ENCODE measurements at places on chromosomes 12 and 14.

DNA sequence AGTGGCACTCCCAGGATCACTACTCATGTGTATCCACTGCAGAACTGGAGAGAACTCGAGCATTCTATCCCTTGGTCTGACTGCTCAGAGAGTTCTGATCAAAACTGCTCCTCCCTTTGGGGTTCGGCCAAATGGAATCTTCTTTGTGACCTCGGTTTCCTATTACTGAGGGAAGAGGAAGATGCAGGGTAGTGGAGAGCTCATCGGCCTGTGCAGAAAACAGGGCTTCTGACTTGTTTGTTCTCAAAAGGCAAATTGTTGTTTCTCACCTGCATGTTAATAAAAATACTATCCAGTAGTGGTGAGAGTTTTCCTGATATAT is 17.1 kb upstream of the AKAP6 start:
- no peak for DNase-seq

DNA sequence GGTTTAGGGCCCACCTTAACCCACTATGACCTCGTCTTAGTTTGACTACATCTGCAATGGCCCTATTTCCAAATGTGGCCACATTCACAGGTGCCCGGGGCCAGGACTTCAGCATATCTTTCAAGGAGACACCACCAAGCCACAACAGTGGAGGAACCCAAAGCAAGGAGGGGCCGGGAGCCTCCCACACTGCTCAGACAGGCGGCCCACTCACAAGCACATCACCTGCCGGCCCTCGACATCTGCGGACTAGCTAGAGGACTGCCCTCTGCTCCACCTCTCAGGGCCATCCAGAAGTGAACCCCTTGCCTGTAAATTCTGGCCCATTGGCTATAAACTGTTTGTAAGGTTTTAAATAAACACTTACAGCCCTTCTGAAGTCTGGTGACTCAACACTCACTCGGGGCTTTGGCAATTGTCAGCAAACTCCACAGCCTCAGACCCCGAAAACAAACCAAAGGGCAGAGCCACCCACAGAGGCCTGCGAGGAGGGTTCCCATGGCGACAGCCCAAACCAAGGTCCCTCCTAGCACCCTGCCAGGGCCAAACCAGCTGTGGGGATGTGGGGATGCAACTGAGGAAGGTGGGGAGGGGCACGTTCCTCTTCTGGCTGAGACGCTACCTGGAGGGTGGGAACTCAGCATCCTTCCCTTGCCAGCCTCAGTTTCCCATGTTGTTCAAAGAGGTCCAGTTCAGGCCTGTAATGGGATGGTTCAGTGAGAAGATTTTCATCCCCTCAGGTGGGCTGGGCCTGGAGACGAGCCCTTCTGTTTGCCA is 95.8 kb downstream of the DICER1 start:
- no peak for DNase-seq

- DNase-seq, result peak; percentile 43
These were observed 70.4 kb downstream of the RPL10L start for GRCh38 chr14:46581036-46581671.

DNA sequence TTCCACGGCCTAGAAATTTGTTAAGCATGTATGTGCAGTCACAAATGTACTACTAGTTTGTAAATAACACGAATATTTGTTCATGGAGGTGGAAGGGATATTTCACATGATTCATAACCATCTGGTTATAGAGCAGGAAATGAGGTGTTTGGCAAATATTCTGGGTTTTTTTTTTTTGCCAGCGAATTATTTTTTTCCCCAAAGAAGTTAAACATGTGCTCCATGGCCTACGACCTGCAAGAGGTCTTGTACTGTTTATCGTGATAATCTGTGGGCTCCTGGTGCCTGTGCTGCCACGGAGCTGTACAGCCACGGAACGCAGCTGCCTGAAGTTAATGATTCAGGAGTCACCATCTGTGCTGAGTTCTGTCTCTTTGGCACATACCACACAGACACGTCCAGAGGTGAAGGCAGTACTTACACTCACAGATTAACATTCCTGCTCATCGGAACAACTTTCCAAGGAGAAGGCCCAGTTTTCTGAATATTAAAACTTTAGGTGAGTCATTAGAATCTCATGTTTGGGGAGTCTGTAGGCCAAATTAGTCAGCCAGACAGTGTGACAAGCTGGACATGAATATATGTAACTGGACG is 156.3 kb downstream of the TMX1 start:
- no peak for DNase-seq

GRCh38 chr14:94756310-94756882 is 13.5 kb downstream of the GSC start:
- no peak for DNase-seq

- DNase-seq, result no peak
These were observed 38.9 kb upstream of the KTN1 start for GRCh38 chr14:55540847-55541773.

DNA sequence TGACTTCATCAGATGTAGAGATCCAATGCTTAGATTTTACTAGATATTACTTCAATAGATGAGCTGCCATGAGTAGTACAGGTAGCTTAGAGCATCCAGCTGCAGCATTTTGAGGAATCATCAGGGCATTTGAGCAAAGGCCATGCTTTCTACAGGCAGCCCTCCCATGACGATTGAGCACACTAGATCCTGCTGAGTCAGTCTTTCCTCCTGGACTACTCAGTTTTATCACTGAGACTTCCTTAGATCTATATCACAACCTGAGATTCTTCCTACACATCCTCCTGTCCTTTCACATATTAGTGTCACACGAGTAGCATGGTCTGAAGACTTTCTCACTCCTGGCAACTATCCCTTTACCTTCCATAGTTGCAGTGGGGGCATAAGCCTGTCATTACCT is 1401.8 kb downstream of the FSCB start:
- no peak for DNase-seq

GRCh38 chr12:22206111-22206728 is 128.3 kb downstream of the ST8SIA1 start:
- no peak for DNase-seq

- no peak for DNase-seq
These were observed 114.4 kb downstream of the PRKCH start for GRCh38 chr14:61435563-61436337.

DNA sequence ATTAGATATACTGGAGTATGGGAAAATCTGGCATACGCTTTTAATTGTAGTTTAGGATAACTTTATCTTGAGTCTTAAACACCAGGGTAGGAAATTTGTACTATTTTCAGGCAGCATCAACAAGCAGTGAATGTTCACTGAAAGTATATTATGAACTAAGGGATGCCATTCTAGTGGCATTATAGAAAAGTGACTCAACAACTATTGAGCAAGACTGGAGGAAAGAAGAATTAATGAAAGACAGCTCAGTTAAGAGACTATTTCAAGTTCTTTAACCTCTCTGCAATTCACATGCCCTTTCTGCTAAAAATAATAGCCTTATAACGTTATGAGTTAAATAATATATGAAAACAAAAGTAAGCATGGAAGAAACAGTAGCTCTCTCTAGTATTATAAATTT is 343.1 kb downstream of the FSCB start:
- DNase-seq, result no peak

DNA sequence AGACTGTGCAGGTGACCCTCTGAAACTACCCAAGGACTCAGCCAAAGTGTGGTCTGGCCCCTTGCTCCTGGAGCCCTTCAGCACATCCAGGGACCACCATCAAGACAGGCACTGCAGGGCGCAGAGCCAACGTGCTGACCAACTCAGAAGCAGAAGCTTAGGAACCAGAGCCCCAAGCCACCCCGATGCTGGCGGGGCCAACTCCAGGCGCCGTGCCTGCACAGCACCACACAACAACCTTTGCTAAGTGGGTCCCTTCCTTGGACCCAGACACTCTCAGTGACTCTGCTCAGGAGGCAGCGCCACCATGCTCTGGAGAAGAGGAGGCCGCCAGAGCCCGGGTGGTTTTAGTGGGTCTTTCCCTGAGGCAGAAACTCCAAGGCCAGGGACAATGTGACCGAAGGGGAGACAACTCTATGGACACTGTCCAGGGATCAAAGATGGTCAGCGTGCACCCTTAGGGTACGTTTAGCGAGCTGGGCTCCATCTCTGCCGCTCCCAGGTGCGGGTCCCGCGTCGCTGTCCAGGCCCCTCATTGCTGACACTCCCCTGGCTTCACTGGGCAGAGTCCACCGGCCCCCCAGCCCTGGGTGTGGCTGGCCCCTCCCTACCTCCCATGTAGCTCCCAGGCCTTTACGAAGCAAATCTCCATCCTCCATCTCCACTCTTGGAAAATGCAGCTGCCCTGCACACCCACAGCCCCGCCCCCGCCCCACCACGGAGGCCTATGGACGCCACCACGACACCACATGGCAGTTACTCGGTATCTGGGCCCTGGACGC is 16.1 kb downstream of the CHGA start:
- no peak for DNase-seq

DNA sequence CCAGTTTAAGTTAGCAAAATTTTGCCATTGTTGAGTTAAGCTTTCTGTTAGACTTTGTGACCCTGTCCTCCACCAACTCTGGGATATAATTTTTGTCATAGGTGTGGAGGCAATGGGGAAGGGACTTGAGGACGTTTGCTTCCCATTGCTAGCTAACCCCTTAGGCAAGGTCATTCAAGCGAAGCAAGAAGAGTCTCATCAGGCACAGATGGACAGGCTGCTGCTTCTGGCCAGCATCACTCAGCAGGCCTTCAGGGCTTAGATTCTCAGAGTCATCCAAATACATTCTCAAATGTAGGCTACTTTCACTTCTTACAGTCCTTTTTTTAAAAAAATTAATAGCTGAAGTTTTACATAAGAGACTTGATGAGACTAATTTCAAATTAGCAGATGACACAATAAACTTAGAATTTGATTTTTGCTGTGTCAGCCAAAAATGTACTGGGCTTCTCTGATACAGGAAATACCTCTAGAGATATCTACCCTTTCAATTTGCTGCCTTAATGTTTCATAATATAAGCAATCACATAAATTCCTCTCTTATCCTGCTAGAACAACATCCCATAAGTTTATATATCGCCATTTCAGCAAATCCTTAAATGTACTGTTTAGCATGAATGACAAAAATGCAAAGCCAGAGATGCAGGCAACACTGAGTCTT is 875.2 kb downstream of the FLRT2 start:
- DNase-seq, result no peak

GRCh38 chr12:127162902-127163301 is 1104.1 kb upstream of the TMEM132C start:
- DNase-seq, result no peak

DNA sequence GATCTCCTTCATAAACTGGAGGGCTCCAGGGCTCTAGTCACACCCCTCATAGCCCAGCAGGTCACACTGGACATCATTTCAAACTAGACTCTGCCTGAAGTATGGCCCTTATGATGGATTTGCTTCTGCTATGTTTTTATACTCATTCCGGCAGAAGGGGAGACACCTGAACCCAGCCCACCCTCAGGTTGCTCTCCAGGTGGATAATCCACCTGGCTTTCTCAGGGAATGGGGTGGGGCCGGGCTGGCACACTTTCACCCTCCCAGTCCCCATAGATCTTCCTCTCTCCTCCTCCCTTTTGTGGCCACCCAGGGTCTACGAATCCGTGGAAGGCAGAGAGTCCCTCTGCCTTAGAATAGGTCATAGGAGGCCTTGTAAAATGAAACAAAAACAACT is 9.8 kb upstream of the KRT73 start:
- DNase-seq, result no peak

GRCh38 chr12:67509666-67510386 is 138.7 kb upstream of the DYRK2 start:
- DNase-seq, result no peak

- DNase-seq, result no peak
These were observed 413.2 kb downstream of the DPF3 start for GRCh38 chr14:72480464-72481243.

DNA sequence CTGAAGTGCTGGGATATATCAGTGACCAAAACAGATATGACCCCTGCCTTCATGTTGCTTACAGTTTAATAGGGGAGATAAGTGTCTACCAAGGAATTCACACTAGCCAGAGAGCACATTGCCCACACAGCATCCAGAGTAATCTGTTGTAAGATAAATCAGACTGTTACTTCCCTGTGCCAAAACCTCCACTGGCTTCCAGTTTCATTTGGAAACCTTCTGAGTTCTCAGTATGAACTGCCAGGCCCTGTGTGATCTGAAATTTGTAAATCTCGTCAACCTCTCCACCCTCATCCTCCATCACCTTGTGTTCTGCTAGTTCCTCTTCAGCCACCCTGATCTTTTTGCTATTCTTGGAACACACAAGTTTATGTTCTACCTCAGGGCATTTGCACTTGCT is 154.7 kb downstream of the ETV6 start:
- DNase-seq, result no peak

DNA sequence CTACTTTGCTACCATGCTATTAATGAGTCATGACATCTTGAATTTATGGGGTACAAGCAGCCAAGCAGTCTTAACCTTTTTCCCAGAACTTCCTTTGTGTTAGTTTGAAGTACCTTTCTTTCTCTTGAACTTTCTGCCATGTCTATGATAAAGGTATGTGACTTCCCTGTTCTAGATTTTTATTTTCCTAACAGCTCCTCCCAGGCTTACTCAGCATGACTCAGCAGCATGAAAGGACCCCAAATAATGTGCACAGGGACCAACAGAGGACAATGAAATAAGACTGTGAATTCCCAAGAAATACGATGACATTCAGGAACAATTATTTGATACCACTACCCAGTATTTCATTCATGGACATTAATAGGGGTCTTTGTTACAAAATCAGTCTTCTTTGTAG is 60.0 kb downstream of the TTC6 start:
- no peak for DNase-seq

DNA sequence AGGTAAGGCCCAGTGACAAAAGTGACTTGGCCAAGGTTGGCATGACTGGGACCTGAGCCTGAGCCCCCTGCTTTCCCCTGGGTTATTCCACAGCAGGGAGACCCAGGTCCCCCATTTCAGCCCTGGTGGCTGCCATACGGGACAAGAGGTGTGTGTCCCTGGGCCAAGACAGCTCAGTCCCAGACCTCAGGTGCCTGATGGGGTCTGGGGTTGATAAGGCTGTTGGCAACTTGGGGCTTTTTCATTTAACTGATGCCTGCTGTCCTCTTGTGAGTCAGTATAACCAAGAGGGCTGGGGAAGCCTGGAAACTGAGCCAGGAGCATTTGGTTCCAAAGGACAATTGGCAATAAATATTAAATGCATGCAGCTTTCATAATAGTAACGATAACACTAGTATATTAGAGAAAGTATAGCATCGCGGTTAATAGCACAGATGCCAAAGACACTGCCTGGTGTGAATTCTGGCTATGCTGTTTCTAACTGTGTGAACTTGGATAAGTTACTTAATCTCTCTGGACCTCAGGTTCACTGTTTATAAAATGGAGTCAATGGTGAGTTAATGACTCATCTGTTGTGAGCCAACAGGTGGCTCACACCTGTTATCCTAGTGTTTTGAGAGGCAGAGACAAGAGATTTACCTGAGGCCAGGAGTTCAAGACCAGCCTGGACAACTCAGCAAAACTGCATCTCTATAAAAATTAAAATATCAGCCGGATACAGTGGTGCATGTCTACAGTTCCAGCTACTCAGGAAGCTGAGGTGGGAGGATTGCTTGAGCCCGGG is 898 bp downstream of the SDSL start:
- no peak for DNase-seq

- DNase-seq, result peak; percentile 79
These were observed 3.4 kb upstream of the NXPH4 start for GRCh38 chr12:57213058-57213715.
